ENCODE measurements at places on chromosomes 1 and 21.

DNA sequence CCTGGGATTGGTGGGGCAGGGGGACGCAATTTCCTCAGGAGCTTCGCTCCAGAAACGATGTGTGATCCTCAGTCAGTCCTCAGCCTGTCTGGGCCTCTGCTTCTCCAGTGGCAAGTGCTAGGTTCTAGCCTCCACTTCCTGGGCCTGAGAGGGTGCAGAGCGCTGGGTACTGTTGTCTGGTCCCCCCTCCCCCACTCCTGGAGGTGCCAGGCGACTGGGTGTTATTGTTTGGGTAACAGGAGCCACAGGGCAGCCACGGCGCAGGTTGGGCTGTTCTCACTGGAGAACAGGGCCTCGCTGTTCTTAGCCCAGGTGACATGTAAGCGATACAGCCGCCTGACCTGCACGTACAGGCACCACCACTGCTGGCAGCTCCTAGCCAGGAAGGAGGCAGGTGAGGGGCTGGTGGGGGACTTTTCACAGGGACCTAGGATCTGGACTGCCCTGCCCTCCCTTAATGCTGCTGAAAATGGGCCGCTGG lies 2.1 kb downstream of the RPS6KA1 start:
- DNase-seq: no peak

- no peak for DNase-seq
Observed at GRCh38 chr1:32525053-32525452, 14.2 kb upstream of the ZBTB8A start.

DNA sequence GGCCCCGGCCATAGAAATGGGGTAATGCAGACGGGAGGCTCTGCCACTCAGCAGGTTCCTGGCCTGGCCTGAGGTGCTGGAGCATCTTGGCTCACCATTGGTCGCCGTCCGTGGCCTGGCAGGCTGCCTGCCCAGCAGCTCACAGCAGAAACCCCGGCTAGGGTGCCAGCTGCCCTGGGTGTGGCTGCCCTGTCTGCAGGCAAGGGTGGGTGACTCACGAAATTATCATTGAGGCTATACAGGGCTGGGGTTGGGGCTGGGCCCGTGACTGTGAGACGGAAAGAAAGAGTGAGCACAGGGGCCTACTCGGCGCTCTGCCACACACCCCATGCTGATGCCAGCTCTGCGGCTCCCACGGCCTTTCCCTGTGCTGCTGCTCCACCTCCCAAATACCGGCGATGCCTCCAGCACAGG lies 8.0 kb upstream of the PKP1 start:
- no peak for DNase-seq

- DNase-seq: no peak
Observed at GRCh38 chr1:161351482-161351881, 16.2 kb downstream of the CFAP126 start.

DNA sequence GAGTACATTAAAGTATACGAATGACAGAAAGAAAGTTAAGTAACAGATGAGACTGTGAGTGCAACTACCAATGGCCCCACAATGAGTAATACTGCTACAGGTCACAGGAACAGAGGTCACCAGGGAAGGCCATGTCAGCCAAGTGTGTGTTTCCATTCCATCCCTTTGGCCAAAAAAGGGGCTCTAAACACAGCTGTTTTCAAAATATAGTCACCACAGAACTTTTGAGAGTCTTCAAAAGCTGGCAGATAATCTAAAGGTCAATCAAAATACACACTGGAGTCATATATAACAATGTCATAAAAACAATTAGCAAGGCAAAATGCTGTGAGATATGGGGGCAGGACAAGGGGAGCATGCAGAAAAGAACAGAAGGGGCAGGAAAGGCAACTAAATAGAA lies 10.2 kb downstream of the USP24 start:
- DNase-seq: no peak

DNA sequence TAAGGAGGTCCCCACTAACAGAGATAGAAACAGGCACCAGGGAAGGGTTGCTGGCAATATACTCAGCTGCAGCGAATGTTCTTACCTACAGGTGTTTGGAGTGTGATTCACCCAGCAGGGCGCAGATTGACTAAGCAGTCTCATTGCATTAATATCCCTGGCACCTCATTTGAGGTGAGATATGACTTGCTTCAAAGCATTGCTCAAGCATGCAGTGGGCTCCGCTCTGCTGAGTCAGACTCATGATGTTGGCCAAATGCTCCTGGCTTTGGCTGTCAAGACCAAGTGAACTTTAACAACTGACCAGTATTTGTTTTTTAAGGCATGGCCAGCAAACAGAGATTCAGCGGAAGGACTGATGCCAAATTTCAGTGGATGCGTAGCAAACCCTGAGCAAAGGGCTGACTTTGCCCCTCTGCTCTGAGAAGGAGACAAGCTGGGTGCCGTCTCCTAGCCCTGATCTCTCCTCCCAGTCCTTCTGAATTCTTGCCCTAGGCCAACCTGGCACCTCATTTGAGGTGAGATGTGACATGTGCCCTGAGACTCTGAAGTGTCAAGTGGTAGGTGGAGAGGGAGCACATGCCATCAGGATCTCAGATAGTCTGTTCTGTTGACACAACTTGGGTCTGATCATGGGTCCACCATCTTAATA lies 187.1 kb upstream of the COA6 start:
- no peak for DNase-seq

All from stimulated activated CD8-positive, alpha-beta memory T cell treated with anti-CD3 and anti-CD28 coated beads, Interleukin-15, amount 100 ng/mL, for 1 hour (primary cell).